ENCODE measurements at places on chromosomes 6 and 20.

DNA sequence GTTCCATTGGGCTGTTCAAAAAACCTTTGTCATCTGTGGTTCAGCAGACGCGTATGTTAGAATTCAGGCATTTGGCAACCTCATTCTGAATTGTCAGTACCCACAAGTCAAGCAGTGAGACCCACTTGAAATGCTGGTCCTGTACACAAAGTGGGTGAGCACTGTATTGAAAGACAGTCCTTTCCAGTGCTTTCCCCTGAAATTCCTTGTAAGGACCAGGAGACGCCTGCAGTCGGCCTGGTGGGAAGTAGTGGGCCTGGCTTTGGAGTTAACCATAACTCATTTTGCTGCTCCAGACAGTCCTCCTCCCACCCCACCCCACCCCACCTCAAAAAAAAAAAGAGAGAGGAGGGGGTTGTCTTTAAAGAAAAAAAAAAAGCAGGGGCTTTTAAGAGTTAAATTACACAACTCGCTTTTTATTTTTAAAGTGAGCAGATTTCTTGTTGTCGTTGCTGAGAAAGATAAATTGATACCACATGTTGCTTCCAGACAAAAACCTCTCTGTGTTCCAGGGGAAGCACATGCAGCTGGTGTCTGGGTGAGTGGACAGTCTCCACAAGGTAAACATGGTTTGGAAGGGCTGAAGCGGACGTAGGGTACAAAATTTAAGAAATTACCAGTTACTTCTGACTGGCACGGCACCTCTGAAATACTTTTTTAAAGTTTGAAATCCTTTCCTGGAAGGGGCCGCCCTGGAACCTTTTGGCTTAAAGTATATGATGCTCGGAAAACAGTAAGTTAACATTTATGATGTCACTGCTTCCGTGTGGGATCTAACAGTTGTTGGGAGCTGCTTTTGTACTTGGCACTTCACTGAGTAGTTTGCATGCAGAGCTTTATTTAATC is 95.3 kb downstream of the FOXO3 start:
- DNase-seq: peak; percentile 28

DNA sequence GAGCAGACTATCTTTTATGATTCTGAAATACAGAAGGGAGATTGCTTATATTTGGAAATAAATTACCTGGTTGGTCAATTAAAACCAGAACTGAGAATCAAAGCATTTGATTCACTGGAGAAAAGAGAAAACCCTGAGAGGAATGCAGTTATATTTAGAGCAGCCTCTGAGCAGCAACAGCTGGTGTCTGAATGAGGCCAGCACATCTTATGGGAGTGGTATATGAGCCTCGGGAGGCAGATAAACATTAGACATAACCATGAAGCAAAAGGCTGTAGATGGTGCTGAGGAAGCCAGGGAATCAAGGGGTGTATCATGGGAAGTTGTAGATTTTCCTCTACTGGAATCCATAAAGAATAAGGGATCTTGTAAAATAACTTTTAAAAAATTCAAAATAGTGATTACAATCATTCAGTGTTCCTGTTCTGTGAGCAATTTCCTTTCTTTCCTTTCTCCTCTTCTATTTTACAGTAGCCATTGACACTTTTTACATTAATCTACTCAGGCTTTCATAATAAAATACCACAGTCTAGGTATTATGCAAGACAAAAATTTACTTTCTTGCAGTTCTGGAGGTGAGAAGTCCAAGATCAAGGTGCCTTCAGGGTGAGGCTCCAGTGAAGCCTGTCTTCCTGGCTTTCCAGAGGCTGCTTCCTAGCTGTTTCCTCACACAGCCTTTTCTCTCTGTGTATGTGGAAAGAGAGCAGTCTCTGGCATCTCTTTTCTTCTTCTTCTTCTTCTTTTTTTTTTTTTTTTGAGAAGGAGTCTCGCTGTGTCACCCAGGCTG is 32.8 kb upstream of the ENPP5 start:
- no peak for DNase-seq

GRCh38 chr20:51562027-51562331 is 19.5 kb upstream of the NFATC2 start:
- DNase-seq: no peak

DNA sequence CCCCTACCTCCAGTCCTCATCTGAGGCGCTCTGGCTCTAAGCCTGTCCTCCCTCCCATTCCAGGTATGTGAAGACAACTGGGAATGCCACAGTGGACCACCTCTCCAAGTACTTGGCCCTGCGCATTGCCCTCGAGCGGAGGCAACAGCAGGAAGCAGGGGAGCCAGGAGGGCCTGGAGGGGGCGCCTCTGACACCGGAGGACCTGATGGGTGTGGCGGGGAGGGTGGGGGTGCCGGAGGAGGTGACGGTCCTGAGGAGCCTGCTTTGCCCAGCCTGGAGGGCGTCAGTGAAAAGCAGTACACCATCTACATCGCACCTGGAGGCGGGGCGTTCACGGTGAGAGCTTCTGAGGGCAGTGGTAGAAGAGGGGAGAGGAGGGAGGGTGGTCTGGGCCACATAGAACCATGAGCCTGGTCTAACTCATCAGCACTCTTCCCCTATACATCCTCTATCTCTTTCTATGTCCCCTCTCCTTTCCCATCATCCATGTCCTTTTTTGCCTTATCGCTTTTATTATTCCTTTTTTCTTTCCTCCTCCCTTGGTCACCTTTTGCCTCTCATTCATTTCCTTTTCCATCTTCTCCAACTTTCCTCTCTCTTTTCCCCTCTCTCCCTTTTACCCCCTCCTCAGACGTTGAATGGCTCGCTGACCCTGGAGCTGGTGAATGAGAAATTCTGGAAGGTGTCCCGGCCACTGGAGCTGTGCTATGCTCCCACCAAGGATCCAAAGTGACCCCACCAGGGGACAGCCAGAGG is 3.5 kb downstream of the RING1 start:
- no peak for DNase-seq

DNA sequence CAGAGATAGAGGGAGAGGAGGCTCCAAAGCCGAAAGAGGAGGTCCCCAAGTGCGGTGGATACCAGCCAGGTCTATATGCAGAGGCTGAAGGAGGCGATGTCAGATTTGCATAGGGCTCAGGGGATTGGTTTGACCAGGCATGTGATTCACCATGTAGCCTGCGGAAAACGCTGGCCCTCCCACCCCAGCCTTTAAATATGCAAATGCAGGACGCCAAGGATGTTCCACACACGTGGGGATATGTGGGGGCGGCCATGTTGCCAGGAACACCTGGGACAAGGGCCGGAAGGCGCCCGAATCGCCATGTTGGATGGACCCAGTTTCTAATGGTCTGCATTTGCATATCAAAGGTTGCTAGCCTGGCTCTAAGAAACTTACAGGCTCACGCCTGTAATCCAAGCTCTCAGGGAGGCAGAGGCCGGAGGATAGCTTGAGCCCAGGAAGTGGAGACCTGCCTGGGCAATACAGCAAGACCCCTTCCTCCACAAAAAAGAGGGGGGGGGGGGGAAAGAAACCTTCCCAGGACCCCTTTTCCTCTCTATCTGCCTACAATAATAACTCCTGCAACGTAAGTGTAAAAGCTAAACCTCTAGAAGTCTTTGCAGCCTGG is 110.5 kb downstream of the TULP4 start:
- DNase-seq: no peak

GRCh38 chr20:33843854-33844253 is 32.7 kb downstream of the CHMP4B start:
- no peak for DNase-seq

DNA sequence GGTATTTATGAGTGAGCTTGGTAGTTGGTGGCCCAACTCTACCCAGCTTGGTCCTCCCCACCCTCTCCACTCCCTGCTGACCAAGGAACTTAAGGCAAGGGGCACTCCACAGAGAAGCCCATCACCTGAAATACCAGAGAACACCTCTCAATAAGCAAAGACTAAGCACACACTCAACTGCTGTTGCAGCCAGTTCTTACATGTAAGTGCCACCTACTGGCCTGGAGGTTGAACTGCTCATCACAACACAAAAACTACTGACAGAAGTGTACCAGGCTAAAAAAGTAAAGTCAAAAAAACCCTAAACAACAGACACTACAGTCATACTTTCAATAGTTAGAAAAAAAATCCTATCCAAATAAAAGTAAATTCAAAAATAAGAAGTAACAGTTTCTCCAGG is 146.2 kb downstream of the FAM83B start:
- DNase-seq: no peak

GRCh38 chr6:116561377-116562018 is 7.9 kb downstream of the CALHM4 start:
- DNase-seq: no peak

DNA sequence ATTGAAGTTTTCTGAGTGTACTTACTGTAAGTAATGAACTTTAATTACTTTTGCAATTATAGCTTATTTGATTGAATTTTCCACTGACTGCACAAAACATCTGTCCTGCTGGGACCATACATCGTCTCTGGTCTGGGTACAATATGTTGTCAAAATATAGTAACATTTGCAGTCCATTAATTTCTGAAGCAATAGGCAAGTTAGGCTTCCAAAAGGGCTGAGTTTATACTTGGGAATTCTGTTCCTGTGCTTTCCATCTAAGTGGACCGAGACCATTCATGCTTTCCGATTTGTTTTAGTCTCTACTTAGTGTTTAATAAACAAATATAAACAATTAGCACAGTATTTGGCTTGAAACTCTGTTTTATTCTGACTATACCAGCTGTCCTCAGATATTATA is 139.3 kb downstream of the RFPL4B start:
- no peak for DNase-seq

DNA sequence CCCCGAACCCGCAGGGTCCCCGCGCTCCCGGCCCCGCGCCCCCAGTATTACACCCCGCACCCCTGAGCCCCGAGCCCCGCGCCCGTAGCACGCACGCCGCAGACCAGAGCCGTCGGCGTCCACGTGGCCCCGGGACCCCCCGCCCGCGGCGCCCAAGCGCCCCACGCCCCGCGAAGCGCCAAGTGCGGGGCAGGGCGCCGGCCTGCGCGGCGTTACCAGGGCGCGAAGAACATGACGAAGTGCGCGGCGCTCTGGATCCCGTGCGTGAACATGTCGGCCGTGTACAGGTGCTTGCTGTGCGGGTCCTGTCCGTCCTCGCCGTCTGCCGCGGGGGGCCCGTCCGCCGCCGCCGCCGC is 312 bp downstream of the TXNDC5 start:
- no peak for DNase-seq

DNA sequence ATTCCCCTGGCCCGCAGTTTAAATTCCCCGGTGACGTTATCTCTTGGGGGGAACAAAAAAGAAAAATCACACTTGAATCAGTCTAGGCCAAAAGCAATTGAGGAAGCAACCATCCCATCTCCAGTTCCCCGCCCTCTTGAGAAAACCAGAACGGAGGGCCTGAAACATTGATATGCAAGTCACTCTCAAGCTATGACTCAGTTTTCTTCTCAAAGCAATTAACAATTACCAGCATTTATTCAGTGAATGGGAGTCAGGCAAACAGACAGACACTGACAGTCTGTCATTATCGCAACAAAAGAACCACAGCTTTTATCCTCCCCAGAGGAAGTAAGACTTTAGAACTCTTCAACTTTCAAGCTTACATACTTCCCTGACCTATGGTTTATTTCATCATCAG is 100.9 kb downstream of the OPRM1 start:
- no peak for DNase-seq

- DNase-seq: no peak
Measured at GRCh38 chr6:163738304-163738703, 323.8 kb downstream of the QKI start.

Data from AG04449 (cell line).